Brain microvascular endothelial cell (primary cell): ENCODE measurements at places on chromosomes 13 and 19.

- DNase-seq = no peak
Observed at GRCh38 chr13:46345398-46345797, 41.7 kb downstream of the RUBCNL start.

GRCh38 chr13:86426437-86426836, 627.2 kb upstream of the SLITRK6 start:
- DNase-seq = no peak

GRCh38 chr13:27637289-27637626, 15.6 kb downstream of the POLR1D start:
- no peak for DNase-seq

- DNase-seq = peak; percentile 89
Observed at GRCh38 chr13:109154966-109155761, 525.8 kb downstream of the MYO16 start.

DNA sequence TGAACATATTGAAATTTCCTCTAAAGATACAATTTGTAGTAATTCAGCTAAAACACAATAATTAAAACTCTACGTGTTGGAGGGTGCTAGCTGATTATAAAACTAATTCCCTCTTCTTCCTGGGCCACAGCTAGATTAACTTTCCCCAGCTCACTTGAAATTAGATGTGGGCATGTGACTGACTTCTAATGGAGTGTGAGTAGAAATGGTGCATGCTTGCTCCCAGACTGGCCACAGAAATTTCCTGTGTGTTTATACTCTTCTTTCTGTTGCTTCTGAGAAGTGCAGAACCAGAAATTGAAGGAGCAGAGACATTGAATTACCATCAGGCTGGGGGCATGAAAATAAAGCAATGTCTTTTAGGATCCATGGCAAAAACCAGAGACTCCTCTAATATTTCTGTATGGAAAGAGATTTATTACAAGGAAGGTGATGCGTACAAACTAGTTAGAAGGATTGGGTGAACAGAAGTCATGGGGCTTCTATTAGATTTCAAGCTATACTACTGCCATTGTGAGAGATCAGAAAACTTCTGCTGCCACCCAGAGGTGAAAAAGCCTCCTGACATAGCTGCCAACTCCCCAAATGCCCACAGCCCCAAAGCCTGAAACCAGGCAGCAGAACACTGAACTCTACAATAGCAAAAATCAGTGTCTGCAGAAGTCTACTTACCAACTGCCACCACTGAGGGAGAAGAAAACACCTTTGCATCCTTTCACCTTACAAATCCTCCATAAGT, 379.2 kb upstream of the MIR17HG start:
- no peak for DNase-seq

DNA sequence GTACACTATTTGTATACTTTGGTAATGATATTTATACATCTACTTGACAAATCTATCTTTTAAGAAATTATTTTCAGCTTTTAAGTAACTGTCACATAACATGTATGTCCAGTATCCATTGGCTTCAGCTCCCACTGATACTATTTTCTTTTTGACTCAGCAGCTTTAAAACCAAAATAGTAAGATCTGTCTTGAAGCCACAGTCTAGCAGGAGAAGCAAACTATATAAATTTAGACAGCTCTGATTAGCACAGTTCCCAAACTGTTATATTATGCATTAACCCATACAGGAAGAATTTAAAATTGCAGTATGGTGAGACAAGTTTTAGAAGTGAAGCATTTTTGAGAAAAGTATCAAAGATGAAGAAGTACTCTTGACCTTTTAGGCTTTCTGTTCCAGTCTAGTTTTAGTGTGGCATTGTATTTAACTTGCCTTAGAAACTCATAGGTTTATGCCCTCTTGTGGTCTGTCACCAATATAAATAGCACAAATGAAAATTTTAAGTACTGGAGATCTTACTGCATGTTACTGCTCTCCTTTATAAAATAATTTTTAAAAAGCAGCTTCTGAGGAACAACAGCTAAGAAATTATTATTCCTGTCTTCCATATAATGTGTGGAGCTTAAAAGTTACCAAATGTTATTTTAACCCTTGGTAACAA, 24.7 kb downstream of the URI1 start:
- DNase-seq = no peak

DNA sequence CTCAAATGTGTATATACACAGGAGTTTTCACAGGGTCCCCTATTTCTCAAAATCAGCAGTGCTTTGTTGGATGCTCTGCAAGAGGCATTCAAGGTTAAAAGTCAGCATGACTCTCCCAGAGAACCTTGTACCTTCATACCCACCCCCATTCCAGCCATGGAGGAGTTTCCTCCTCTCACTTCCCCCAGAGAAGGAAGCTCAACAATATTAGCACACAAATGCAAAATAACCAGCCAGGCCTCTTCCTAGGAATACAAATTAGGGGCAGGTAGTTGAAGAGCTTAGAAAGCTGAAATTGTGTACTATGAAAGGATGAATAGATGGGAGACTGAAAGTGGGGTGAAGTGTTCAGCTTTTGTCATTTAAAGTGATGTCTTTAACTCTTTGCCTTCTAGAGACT, 43.8 kb downstream of the SPRY2 start:
- no peak for DNase-seq

DNA sequence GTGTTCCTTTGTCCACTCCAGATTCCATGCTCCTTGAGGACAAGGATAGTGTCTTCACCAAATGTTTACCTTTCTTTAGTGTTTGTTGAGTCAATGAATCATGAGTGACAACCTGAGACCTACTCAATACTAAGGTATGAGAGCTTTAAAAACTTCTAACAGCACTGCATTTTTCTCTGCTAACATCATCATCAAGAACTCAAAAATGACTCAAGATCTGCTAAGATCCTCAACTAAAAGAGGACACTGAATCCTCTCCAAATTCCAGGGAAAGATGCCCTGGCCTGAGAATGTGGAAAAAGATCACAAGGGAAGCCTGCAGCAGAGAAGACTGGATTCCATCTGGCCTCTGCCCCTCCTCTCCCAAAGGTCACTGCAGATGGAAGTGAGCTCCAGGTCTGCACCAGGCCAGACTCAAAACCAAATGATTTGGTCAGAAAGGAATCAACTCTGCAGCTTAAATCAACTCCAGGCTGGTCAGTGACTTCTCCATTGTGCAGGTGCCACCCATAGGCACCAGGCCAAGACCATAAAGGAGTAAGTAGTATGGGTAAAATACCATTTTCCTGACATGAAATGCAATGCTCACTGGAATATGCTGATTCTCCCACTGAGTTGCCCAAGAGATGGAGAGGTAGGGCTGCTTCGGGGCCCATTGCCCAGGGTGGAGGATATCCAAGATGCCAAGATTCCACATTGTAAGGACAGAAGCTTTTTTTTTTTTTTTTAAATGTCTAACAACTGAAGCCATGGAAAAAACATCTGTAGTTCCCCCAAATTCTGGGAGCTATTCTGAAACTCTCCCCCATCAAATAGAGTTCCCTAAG, 89.5 kb upstream of the DOCK9 start:
- peak; percentile 28 for DNase-seq

GRCh38 chr13:42320375-42320787, 48.4 kb downstream of the AKAP11 start:
- no peak for DNase-seq

- no peak for DNase-seq
Observed at GRCh38 chr13:80931766-80932165, 590.8 kb upstream of the SPRY2 start.

GRCh38 chr13:41334810-41335209, 23.7 kb downstream of the NAA16 start:
- no peak for DNase-seq

GRCh38 chr13:78610381-78610883, 7.1 kb upstream of the POU4F1 start:
- no peak for DNase-seq

DNA sequence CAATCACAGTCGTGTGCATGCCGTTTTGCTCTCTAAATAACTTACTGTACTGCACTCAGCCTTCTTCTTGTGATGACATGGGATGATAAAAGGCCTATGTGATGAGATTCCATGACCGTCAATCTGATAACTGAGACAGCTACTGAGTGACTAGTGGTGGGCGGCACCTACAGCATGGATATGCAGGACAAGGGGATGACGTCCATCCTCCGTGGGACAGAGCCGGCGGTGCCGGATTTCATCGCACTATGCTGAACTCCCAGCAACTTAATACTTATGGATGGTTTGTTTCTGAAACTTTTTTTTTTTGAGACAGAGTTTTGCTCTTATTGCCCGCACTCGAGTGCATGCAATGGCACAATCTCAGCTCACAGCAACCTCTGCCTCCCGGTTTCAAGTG, 146.8 kb upstream of the TSHZ3 start:
- no peak for DNase-seq

DNA sequence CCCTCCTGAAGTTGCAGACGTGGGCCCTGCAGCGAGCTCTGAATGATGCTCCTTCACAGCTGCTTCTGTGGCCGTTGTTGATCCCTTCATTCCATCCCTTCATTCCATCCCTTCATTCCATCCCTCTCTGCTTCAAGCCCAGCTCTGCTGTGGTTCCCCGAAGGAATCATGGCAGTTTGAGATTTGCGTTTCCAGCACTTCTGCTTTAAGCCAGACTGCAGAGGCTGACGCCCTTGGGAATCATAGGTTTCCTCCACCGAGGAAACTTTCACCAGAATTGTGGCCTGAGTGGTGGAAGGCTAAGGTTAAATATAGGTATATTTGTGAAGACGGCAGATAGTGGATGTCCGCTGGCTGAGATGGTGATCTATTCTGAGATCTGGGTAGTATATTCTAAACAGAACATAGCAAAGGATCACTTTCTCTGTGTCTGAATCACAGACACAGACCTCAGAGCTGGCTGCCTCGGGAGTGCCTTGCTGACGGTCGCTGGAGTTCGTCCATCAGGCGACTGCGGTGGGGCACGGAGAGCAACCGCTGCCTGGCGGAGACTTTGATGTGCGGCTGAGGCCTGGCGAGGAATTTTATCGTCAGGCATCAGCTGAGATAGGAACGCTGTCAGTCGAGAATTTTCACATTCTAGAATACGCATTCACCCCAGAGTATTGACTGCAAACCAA, 42.8 kb upstream of the DCUN1D2 start:
- DNase-seq = no peak

DNA sequence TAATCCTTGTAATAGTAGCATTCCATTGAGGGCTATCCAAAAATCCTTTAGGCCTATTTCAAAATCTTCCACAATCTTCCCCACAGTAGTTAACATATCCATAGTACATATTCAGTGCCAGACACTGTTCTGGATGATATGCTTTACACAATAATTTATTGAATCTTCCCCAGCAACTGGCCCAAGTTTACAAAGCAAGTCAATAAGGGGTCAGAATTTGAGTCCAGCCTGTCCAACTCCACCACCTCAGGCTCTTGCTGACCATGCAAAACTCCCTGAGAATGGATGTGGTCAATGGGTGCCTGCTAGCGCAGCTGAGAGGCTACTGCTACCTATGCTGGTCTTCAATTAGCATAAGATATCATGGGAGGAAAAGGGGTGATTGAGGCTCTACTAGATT, 529.6 kb downstream of the FGF9 start:
- DNase-seq = no peak

GRCh38 chr19:7349961-7350711, 1.4 kb downstream of the ARHGEF18 start:
- DNase-seq = no peak

GRCh38 chr19:7965921-7966665, 22.6 kb upstream of the TIMM44 start:
- DNase-seq = no peak

GRCh38 chr19:44746616-44746945, 1.9 kb upstream of the BCL3 start:
- no peak for DNase-seq

- DNase-seq = no peak
Observed at GRCh38 chr13:69194130-69194529, 913.5 kb upstream of the ATXN8OS start.

DNA sequence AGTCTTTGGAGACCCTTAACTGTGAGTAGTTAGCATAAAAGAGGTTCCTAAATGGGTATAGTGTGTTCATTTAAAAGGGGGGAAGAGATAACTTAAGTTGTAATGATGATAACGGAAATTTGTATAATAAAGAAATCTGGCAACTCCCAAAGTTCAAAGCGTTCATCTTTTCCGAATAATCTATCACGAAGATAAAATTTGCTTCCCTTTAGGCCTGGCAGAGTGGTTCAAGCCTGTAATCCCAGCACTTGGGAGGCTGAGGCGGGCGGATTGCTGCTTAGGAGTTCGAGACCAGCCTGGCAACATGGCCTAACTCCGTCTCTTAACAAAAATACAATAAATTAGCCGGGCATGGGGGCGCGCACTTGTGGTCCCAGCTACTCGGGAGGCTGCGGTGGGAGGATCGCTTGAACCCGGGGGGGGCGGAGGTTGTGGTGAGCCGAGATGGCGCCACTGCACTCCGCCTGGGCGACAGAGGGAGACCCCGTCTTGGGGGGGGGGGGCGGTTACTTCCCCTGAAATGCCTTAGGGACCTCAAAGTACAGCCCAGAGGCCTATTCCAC, 934 bp downstream of the N4BP2L2 start:
- no peak for DNase-seq

GRCh38 chr19:42352301-42353259, 27.1 kb downstream of the MEGF8 start:
- DNase-seq = peak; percentile 34

DNA sequence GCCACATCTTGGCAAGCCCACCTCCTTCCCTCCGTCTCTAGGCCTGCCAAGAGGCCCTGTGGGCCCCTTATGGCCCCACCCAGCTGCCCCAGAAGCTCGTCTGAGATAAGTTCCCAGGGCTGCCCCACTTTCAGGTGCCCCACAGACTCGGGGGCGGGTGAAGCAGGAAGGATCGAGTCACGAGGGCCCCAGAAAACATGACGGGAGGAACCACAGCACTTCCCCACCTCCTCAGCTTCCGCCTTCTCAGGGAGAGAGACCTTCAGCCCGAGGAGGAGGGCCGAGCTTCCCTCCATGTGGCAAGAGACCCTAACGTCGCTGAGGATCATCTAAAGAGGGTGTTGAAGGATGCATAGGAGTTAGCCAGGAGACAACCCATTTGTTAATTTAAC, 4.5 kb upstream of the IL12RB1 start:
- DNase-seq = no peak

- DNase-seq = no peak
Observed at GRCh38 chr19:45758921-45759320, 10.1 kb downstream of the SIX5 start.

DNA sequence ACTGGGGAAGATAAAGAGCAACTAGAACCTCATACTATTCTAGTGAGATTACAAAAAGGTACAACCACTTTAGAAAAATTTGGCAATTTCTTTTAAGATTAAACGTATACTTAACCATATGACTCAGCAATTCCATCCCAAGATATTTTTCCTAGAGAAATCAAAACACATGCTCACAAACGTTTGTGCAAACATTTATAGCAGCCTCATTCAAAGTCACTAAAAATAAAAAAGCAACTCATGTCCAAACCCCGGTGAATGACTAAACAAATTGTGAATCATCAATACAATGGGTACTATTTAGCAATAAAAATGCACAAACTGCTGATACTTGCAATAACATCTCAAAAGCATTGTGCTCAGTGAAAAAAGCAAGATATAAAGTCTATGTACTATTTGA, 121.5 kb downstream of the FRY start:
- DNase-seq = peak; percentile 40

GRCh38 chr19:1136201-1136600, 32.4 kb downstream of the GPX4 start:
- no peak for DNase-seq

GRCh38 chr19:1471010-1471514, 8.0 kb downstream of the C19orf25 start:
- no peak for DNase-seq

GRCh38 chr13:43301346-43301969, 278.1 kb downstream of the DNAJC15 start:
- DNase-seq = no peak

- peak; percentile 84 for DNase-seq
Observed at GRCh38 chr13:105611424-105611823, 924.0 kb downstream of the EFNB2 start.

- no peak for DNase-seq
Observed at GRCh38 chr13:53907891-53908290, 879.3 kb downstream of the OLFM4 start.
